SJSA1 (cell line): ENCODE measurements at places on chromosomes 2 and 18. TPM values are rescaled to one million over a fixed set of nuclear protein-coding genes. Genes with fewer than 3 reads are reported as not detected.

- no peak for DNase-seq
Observed at GRCh38 chr2:26687328-26687727, 5.2 kb upstream of the KCNK3 start.

DNA sequence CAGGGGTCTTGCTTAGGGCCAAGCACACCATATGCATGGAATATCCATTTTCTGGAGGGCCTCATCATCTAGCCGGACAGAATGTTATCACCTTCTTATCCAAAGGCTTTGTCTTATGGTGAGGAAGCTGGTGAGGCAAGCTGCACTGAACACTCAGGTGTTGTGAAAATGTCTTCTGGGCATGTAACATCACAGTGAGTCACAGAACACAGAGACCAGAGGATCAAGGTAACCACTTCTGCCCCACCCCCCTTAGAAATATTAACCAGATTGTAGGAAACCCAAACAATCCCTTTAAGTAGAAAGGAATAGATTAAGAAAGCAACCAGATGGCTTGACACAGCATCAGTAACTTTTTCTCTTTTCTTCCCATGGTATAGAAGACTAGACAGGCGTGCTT is 51.1 kb downstream of the MYO5B start:
- no peak for DNase-seq

The FAM237A gene
- total RNA-seq = not detected in 2 replicates

The CTNNA2 gene
- not detected in 2 replicates for total RNA-seq

The FEV gene
- not detected in 2 replicates for total RNA-seq

DNA sequence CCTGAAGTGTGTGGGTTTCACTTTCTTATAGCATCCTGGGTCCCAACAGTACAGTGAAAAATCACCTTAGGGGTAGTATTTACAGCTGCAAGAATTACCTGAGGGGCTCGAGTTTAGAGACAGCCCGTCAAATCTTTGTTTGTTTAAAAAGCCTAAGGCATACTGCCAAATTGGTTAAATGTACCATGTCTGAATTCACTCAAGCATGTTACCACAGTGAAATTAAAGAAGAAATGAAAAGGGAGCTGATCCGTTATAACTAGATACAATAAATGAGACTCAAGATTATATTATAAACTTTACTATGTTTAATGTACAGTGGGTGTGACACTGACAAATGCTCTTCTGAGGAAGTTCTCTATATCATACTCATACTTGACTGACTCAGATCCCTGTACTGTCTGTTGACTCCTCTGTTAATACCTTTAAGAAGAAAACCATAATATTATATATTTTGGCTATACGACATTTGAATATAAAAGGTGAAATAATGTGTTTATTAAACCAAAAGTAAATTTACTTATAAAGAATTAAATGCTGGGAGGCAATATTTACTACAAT is 107.3 kb downstream of the TMEFF2 start:
- no peak for DNase-seq

The OST4 gene
- total RNA-seq = 322 and 334 TPM in 2 replicates

The HYCC2 gene
- total RNA-seq = 6.7 and 14.8 TPM in 2 replicates

GRCh38 chr2:209367075-209367747 is 56.6 kb upstream of the MAP2 start:
- no peak for DNase-seq

DNA sequence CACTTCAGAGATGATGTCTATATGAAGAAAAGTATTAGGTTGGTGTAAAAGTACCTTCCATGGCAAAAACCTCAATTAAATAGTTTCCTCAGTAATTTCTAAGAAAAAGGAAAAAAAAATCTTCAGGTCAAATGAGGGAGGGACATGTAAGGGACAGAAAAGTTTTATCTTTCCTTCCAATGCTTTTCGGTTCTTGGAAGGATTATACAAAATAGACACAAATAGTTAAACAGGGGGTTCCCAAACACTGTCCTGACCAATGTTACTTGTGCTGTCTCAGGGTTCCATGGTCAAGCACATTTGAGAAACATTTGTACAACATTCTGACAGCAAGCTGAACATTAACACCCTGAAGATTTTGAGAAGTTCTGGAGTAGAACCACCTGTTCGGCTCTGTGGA is 22.0 kb downstream of the ERMN start:
- DNase-seq = no peak

The ARHGEF4 gene
- total RNA-seq = 3.9 and 6.9 TPM in 2 replicates

- no peak for DNase-seq
Observed at GRCh38 chr2:195471807-195472206, 185.2 kb upstream of the SLC39A10 start.

DNA sequence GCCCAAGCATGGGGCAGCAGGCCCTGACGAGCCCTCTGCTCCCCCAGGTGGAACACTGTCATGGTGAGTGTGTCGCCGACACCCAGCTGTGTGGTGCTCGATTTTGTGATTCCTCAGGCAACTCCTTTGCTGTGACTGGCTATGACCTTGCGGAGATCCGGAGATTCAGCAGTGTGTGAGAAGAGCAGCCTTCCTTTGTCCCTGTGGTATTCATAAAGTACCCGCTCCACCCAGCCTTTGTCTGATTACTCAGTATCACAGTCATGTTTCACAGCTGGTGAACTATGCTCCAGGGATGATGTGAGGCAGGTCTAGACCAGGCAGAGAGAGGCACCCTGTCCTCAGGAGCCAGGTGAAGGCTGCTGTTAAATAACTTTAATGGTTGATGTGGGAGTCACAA is 4.0 kb downstream of the WDR54 start:
- no peak for DNase-seq

- no peak for DNase-seq
Observed at GRCh38 chr18:56662902-56663301, 11.7 kb downstream of the WDR7 start.

GRCh38 chr2:176128172-176128981 is 1.1 kb upstream of the HOXD8 start:
- DNase-seq = no peak

The CEP76 gene
- total RNA-seq = 16.6 and 24.1 TPM in 2 replicates

The SCN1A gene
- not detected in 2 replicates for total RNA-seq

The MALL gene
- total RNA-seq = not detected in 2 replicates

The TRIM43 gene
- not detected in 2 replicates for total RNA-seq

The CAVIN2 gene
- 26.4 and 28.1 TPM in 2 replicates for total RNA-seq

DNA sequence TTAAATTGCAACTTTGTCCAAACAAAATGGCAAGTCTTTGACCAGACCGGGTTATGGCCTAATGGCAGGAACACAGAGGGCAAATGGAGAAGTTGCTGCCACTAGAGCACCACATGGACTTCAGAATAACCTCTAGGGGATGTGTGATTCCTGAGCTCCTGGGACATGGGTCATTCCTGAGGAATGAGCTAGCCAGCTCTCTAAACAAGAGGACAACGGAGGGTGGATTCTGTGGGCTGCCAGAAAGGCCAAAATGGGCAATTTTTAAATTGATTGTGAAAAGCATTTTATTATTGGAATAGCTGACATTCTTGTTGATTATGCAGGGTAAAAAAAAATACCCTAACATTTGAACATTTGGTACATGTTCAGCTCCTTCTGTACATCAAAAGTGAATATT is 109.8 kb upstream of the FZD5 start:
- DNase-seq = no peak

The TMEM214 gene
- total RNA-seq = 52.4 and 57.3 TPM in 2 replicates

- DNase-seq = no peak
Observed at GRCh38 chr18:77108821-77109647, 23.5 kb downstream of the MBP start.
